ENCODE measurements at places on chromosomes 1 and 21.
A peak's percentile ranks its signal among the peaks of the same experiment; 100 is the strongest.

GRCh38 chr1:40969445-40969844 is 10.1 kb upstream of the CTPS1 start:
- no peak for DNase-seq

DNA sequence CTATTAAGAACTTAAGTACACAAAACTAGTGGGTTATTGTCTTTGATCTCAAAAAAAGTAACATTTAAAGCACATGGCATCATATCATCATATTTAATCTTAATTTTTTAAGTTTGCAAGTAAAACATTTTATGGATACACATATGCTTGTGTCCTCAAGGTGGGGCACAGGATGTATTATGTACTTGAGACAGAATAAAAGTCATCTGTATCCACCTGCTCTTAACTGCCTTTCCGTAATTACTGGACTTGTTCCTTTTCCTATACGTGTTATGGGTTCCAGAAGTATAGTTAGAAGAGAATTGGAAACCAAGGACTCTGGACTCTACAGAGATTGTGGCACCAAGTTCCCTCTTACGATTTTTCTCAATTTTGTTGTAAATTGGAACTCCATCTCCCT is 79.4 kb downstream of the FCRL5 start:
- no peak for DNase-seq

DNA sequence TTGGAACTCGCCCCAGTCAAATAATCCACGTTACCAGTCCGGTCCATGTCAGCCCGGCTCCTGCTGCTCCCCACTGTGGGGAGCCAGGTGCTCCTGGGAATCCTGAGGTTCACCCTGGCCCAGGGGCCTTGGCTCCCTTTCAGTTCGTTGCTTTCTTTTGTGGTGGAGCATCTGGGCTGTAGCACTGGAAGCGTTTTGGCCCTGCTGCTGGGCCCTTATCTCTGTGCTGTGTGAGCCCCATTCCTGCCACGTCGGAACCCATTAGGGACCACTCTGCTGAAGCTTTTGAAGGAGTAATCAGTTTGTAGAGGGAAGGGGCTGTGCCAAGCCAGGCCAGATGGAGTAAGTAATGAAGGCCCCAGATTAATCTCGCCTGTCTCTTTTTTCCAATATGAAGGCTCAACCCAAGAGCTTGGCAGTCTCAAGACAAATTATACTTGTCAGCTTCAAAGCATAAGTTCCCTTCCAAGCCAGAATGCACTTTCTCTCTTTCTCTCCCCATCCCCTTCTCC is 82.3 kb downstream of the PGM1 start:
- DNase-seq: no peak

DNA sequence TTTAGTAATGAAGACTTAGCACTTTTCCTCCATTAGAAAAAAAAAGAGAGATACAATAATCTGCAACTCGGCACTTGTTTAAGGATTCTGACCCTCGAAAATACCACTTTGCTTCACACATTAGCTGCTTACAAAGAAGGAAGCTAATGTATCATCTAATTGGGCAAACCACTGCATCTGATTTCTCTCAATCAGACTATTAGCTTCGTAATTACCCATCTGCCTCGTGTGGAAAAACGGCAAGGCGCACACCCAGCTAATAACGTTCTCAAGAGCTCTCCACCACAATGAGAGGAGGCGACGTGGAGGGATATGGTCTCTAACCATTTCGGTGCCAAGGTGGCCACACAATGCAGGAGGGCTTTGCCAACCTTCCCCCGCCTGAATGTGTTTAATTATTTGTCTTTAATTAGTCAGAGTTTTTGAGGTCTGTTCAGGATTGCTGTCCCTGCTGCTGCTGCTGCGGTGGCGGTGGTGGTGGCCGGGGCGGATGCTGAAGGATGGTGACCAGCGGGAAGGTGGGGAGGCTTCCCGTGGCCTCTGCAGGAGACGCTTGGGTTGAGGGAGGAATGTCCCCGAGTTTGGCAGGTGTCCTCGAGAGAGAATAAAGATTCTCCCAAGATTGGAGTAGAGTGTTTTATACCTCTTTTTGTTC is 374.5 kb downstream of the RPS6KC1 start:
- DNase-seq: no peak

DNA sequence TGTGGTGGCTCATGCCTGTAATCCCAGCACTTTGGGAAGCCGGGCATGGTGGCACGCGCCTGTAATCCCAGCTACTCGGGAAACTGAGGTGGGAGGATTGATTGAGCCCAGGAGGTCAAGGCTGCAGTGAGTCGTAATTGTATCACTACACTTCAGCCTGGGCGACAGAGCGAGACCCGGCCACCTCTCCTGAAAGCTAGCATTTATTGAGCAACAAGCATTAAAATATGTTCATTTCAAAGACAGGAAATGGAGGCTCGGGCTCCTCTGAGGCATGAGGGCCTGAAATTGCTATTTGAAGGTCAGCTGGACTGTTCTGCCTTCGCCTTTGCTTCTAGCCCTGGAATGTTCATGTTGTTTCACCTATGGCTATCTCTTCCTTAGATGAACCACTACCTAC is 34.5 kb downstream of the SPATA21 start:
- peak; percentile 48 for DNase-seq

DNA sequence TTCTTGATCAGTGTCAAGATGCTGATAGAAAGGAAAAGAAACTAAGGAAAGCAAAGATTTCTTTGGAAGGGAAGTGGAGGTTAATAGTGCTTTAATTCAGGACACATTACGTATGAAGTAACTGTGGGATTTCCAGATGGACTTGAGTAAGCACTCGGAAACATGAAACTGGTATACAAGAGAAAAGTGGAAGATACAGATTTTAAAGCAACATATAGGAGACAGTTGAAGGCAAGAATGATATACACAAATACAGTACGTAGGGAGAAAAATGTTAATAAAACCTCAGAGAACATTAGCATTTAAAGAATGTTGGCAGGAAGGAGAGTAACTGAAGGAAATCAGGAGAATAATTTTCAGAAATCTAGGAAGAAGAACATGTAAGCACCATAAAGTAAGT is 730.9 kb upstream of the ADGRL2 start:
- DNase-seq: no peak

- no peak for DNase-seq
Observed at GRCh38 chr1:221303623-221304022, 424.4 kb downstream of the HLX start.

DNA sequence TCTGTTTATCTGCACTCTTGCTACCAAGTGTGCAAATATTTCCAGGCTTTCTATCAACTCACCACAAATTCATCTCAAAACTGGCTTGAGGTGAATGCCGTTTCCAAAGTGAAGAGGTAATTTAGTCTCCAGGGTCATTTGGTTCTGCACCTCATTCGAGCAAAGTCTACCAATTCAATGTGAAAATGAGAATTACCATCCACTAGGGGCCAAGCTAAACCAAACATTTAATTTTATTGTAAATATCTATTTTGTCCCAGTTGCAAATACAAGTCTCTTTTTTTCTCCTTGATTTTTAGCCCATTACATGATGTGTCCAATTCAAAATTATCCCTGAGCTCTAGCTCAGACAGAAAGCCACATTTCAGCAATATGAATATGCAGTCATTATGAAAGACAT is 152.3 kb upstream of the PTBP2 start:
- DNase-seq: no peak

DNA sequence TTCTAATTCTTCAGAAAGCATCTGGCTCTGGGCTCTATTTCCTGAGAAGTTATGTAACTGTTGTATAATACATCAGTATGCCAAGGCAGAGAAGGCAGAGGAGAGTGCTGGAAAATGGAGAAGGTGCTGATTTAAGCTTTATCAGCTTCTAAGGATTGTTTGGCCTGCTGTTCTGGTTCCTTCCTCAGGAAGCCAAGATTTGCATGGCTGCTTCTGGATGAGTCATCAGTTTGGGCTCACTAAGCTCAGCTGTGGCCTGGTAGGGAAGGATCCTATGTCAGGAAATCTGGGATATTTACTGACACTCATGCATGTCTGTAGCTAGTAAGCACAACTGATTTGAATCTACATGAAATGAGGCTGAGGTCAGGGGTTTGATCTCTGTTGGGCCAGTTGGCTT is 73.2 kb upstream of the ADGRL4 start:
- DNase-seq: peak; percentile 91

All from HCEC 1CT (cell line).